ENCODE measurements at places on chromosomes 16 and 17.

GRCh38 chr16:4870138-4870671 is 22.9 kb downstream of the UBN1 start:
- no peak for DNase-seq

DNA sequence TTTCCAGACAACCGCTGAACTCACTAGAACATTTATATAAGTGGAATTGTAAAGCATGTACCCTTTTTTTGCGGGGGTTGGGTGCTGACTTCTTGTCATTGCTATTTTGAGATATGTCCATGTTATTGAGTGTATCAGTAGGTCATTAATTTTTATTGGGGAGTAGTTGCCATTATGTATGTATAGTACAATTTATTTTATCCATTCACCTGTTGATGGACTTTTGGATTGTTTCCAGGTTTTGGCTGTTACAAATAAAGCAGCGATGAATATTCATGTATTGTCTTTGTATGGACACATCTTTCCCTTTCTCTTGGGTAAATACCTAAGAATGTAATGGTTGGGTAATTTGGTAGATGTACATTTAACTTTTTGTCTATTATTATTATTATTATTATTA is 12.7 kb downstream of the NFATC3 start:
- no peak for DNase-seq

DNA sequence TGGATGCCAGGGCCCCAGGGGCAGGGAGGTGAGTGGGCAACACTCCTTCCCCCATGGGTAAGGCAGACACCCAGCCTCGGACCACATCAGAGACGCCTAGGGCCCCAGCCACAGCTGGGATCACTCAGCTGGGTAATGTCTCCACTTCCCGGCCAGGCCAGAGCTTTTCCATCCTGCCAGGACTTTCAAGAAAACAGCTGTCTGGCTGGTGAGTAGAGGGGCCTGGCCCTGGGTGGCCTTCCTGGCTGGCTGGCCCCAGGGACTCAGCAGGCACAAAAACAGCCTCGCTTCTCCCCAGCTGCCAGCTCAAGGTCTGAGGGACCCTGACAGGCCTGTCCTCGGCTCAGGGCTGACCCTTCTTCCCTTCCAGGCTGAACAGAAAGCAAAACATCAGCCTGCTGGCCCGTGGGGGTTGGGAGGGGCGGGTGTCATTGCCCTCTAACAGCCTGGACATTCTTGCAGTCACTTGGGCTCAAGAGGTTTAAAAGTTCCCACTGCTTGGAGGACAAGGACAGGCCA is 45.3 kb upstream of the JPH3 start:
- DNase-seq, result no peak

GRCh38 chr16:67246756-67247191 is 507 bp downstream of the FHOD1 start:
- peak; percentile 45 for DNase-seq

GRCh38 chr16:86078121-86078600 is 179.2 kb downstream of the IRF8 start:
- DNase-seq, result no peak

DNA sequence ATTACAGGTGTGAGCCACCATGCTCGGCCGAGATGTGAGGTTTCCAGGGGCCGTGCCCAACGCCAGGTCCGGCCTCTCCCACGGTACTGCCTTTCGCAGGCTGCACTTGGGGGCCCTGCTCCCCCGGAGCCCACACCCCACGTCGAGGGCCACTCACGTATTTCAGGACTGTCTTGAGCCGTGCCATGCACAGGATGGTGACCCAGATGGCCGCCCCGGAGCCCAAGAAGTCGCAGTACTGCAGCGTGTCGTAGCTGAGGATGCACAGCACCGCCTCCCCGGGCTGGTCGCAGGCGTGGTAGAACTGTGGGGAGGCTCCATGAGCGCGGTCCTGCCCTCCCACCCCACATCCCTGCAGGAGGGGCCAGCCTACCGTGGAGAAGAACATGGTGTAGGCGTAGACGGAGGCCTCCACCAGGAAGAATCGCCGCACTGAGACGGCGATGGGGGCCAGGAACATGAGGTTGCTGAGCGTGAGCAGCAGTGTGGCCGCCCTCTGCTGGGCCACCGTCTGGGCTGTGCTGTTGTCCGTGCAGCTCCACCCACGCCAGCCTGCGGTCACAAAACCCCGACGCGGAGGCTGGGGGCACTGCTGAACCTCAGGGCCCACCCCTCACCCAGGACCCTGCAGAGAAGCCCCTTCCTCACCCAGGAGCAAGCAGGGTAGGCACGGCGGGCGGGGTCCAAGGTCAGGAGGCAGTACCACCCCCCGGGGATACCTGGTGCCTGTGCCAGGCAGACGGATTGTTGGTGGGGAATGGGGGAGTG is 3.7 kb upstream of the MRPL28 start:
- no peak for DNase-seq

GRCh38 chr17:13428611-13429042 is 173.1 kb downstream of the HS3ST3A1 start:
- DNase-seq, result no peak

DNA sequence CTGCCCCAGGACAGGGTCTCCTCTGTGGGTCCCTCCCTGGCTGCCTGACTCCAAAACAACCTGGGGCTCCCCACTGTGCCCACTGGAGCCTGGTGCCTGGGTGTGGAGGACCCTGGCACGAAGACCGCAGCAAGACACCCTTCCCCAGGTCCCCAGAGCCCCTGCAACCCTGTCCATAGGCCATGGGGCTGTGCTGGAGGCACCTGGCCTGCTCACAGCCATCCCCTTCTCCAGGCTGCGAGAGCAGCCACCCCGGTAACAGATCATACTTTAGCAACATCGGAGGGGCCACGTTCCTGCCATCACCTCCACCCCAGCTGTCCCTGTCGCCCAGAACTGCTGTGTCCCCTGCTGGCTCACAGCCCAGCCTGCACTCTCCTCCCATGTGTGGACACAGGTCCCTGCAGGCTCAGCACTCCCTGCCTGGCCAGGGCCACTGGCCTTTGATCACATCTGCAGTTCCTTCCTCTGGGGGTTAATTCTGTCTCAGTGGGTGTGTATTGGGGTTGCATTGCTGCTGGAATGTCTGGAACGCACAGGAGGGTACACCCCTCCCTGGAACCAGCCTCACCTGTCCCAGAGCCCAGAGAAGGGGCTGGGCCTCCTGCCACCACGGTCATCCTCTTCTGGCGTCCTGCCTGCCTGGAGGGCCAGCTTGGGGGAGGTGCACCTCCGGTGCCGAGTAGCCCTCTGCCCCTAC is 12.2 kb downstream of the PPL start:
- DNase-seq, result no peak

DNA sequence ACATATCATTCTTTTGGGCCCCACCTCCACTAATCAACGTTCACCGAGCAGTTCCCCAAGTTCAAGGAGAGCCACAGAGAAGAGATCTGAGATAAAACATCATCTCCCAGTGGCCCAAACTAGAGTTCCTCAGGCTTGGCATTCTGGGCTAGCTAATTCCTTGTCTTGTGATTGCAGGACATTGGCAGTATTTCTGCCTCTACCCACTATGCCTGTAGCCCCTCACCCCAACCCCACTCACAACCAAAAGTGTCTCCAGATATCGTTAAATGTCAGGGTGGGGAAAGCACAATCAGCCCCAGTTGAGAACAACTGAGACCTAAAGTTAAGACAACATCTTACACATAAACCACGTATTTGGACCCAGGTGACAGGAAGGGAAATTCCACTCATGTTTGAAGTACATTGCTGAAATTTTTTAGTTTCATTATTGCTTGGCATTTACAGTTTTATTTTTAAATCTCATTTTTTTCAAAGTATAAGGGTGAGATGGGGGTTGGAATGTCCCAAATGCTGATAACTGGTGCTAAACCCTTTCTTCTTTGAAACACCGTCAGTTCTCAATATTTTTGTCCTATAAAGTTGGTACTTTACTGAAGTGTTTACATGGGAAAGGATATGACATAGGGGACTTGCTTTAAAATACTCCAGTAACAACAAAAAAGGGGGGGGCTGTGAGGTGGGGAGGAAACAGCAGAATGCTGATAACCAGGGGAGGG is 13.6 kb downstream of the ZC3H7A start:
- peak; percentile 47 for DNase-seq

DNA sequence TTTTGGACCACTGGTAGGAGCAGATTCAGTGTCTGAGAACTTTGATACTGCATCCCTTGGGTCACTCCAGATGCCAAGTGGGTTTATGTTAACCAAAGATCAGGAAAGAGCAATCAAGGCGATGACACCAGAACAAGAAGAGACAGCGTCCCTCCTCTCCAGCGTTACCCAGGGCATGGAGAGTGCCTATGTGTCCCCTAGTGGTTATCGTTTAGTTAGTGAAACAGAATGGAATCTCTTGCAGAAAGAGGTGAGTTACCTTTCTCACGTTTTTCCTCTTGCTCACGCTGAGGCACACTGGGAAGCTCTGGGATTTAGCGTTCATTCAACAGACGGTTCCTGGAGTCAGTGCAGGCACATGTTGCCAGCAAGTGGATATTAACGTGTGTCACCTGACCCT is 58.0 kb downstream of the NUP88 start:
- DNase-seq, result no peak

DNA sequence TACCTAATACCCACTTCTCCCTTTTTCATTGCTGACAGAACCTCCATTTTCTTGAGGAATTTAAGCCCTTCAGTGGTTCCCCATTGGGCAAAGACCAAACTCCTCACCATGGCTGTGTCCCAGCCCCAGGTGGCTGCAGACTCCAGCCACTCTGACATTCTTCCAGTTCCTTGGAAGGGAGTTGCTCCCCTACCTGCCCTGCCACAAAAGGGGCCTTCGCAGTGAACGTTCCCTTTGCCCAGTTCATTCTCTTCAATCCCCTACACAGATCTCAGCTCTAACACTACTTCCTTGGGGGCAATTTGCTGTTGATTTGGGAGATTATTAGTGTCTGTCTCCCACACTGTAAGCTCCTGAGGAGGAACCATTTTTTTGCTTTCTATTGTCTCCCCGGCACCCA is 3.2 kb upstream of the AKTIP start:
- no peak for DNase-seq

DNA sequence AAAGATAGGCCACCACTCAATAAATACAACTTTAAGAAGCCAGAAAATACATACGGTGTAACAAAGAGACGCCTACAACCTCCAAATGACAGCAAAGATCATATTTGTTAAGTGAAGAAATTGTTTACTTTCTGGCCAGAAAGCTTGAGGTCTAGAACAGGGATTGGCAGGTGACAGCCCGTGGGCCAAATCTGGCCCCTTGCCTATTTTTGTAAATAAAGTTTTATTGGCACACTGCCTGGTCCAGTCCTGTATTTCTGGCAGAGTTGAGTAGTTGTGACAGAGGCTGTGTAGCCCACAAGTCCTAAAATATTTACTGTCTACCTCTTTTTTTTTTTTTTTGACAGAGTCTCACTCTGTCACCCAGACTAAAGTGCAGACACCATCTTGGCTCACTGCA is 3.4 kb upstream of the CLEC19A start:
- no peak for DNase-seq

- no peak for DNase-seq
Observed at GRCh38 chr16:54488729-54489128, 202.1 kb upstream of the IRX3 start.

GRCh38 chr16:4936991-4937781 is at the start of gene PPL:
TSS of gene PPL (minus strand) at chr16:4937148. CDS start at chr16:4937045, 103 bp downstream.
- DNase-seq, result no peak

DNA sequence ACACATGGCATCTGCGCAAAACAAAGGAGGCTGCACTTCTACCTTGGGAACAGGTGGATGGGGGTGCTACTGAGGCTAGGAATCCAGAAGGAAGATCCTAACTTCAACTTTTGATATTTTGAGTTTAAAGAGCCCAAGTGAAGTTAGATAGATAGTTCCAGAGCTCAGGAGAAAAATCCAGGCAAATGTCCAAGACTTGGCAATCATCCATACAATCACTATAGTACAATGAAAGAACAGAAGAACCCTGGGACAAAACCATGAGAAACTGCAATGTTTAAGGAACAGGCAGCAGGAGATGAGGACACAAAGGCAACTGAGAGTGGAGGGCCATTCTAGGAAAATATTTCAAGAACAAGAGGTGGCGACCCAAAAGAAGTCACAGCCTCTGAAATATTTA is 12.4 kb downstream of the CDYL2 start:
- DNase-seq, result no peak

DNA sequence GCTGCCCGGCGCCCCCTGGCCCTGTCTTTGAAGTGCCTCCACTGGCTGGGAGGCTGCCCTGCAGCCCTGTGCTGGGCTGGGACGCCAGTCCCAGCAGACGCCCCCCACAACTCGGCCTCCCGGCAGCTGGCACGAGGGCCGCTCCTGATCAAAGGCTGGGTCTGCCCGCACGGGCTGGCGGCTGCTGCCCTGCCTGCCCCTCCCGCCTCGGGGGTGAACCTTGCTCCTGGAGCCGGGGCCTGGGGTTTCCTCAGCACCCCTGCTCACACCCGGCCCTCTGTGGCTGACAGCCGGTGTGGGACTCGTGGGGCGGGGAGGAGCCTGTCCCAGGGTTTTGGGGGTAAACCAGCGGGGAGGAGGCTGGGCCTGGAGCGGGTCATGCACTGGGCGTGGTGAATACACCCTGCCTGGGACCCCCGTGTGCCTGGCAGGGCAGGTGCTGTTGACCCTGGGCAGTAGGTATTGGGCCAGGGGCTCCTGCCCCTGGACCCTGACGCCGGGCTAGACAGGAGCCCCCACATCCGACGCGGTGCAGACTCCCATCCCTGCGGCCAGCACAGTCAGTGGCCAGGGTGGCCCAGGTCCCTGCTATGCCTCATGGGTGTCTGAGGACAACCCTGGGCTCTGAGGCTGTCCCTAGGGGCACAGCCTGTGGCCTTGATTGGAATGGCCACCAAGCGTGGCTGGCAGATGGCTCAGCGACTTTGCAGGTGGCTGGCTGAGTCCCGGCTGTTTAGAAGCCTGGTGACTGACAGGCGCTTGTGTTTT is 21.7 kb downstream of the CENPX start:
- DNase-seq, result peak; percentile 45

DNA sequence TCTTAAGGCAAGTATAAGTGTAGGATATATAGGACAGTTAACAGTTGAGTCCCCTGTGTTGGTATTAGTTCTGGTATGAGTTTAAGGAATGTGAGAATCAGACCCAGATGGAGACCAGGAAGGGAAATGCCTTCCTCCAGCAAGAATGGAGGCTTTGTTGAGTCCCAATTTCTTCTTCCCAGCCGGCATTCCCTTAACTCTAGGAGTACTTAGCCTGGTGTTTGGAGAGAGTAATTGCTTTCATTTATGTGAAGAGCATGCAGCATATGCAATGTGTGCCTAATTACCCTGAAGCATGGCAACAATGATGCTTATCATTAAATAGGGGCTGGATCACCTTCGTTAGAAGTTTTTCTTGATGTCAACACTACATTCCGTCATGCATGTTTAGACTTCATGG is 225.9 kb upstream of the XYLT1 start:
- DNase-seq, result no peak

DNA sequence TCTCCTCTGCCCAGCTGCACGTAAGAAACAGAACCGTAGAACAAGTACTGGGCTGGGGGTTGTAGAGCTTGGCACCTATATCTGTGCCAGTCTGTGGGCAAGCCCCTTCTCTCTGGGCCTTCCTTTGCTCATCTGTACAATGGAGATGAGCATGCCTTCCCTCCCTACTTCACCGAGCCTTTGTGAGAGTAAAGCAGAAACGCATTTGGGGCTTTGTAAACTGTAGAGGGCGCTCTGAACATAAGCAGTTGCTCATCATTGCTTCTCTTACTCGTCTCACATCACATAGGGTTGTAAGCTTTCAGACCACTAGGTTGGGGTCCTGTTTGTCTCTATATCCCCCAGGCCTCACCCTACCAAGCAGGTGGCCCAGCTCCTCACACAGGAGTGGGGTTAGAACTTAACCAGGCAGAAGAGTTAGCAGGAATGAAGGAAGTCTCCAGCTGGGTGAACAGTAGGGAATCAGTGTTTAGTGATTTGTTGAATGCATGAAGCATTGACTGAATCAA is 15.1 kb downstream of the SAMD14 start:
- DNase-seq, result peak; percentile 80

Measured in OCI-LY7 (cell line).